ENCODE measurements at places on chromosomes 2 and 18. TPM values are rescaled to one million over a fixed set of nuclear protein-coding genes. Genes with fewer than 3 reads are reported as not detected.
A peak's percentile ranks its signal among the peaks of the same experiment; 100 is the strongest.

DDX18 gene
- 55.3 TPM for total RNA-seq

PJVK gene
- 1.9 TPM for total RNA-seq

IRS1 gene
- total RNA-seq, result 5.8 TPM

GAREM1 gene
- not detected for total RNA-seq

GRCh38 chr2:24617424-24617823, 126.4 kb downstream of the NCOA1 start:
- H3K4me3 ChIP-seq, result no peak overlapping the region
- H3K4me1 ChIP-seq, result peaks cover 13% of the 10 kb centered on the region
- H3K36me3 ChIP-seq, result no peaks in the 10 kb centered on the region
- no peak for DNase-seq
- H3K27me3 ChIP-seq, result no peaks in the 10 kb centered on the region
- no peak overlapping the region for H3K27ac ChIP-seq

- H3K36me3 ChIP-seq, result peaks cover 27% of the 10 kb centered on the region
- no peak for DNase-seq
- no peaks in the 10 kb centered on the region for H3K27me3 ChIP-seq
These were observed 32.2 kb downstream of the PLEKHA3 start for GRCh38 chr2:178512484-178512883.

- no peaks in the 10 kb centered on the region for H3K27me3 ChIP-seq
- DNase-seq, result no peak
- H3K4me1 ChIP-seq, result peaks cover 84% of the 10 kb centered on the region
- H3K36me3 ChIP-seq, result peaks cover 23% of the 10 kb centered on the region
- peak overlapping the region; percentile 93 for H3K27ac ChIP-seq
These were observed 72.6 kb downstream of the ANKRD44 start for GRCh38 chr2:197238043-197238365.

DNA sequence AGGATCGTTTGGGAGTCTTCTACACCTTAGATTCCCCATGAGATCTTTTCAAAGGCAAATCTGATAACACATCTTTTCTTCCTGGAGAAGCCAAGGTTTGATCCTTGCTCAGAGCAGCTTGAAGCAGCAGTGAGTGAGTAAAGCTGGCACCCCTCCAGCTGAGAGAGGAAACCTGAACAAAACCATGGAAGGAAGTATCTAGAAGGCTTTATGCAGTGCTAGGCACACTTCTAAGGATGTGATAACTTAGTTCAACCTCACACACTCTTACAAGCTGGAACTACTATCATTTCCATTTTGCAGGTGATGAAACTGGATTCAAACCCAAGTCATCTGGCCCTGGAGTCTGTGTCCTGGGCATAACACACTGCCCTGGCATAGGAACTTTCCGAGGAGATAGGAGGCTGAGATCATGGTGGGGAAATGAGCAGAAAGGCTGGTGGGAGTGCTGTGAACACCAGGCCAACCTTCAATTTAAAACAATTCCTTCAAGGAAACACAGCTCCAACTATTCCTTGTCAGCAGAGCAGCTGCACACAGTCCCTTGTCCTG, 71.2 kb downstream of the CTAGE1 start:
- H3K27ac ChIP-seq, result no peak overlapping the region
- peaks cover 55% of the 10 kb centered on the region for H3K4me1 ChIP-seq
- H3K4me3 ChIP-seq, result no peak overlapping the region

- no peak overlapping the region for H3K27ac ChIP-seq
- H3K4me3 ChIP-seq, result no peak overlapping the region
- DNase-seq, result no peak
- H3K36me3 ChIP-seq, result no peaks in the 10 kb centered on the region
- peaks cover 75% of the 10 kb centered on the region for H3K27me3 ChIP-seq
These were observed 1.0 kb upstream of the LDLRAD4 start for GRCh38 chr18:13217466-13217961.
